ENCODE measurements at places on chromosomes 4 and X.

GRCh38 chrX:135521405-135522131, 1.1 kb downstream of the INTS6L start:
- peak; percentile 53 for DNase-seq

DNA sequence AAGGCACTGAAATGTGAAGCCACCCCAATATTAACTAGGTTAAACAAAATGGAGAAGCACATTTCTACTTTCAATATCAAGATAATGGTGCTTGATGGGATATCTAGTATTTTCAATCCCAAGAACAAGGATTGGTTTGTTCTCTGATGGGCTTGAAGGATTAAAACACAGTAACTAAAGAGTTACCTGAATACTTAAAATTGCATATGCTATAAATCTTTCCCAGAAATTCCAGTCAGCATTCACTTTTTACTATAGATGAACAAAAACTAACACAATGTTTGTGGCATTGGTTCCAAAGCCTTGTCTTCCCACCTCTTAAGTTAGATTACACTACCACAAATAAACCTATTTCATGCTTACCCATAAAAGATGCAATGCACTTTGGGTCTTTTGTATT, 3.9 kb upstream of the PCDH10 start:
- no peak for DNase-seq

DNA sequence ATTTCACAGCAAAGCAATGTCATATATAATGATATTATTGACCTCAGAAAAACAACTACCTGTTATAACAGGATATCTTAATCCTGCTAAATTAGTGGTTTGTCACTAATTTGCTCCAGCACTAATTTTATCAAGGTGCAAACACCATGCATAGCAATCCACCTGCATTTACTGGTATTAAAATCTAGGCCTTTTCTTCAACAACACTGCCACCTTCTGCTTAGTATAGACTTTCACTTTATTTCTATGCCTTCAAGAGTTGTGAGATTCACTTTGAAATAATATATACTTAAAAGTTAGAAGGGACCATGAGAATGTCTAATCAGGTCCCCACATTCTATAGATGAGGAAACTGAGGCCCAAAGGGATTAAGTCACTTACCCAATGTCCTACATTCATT, 82.1 kb upstream of the IQCM start:
- DNase-seq: no peak

- DNase-seq: no peak
Measured at GRCh38 chr4:42296196-42296595, 101.1 kb upstream of the SHISA3 start.

GRCh38 chrX:132819711-132820264, 138.6 kb downstream of the HS6ST2 start:
- DNase-seq: no peak

DNA sequence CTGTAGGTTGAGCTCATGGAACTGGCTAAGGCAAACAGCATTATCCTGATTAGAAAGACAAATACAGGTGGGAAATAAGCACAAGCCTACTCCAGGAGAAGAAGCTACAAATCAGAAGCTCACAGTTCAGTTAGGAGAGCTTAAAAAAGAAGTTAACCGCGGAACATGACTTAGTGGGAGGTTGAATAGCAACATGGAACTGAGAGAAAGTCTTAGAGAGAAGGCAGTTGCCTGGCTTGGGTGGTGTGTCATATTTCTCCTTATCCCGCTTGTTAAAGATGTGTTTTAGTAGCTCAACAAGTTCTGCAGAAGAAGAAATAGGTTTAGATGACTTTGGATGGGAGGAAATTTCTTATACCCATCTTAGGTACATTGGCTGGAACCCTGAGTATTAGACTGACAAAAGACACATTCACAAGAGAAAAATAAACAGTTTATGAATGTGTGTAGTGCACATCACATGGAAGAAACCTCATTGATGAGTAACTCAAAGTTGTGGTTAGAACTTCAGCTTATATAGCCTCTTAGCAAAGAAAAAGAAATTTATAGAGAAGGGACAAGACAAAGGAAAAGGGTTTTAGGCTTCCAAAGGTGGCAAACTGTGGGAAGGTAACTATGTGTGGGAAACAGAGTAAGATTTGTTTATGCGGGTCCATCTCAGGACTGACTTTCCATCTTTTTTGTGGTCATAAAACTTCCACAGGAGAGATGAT, 37.4 kb upstream of the RXFP1 start:
- no peak for DNase-seq

DNA sequence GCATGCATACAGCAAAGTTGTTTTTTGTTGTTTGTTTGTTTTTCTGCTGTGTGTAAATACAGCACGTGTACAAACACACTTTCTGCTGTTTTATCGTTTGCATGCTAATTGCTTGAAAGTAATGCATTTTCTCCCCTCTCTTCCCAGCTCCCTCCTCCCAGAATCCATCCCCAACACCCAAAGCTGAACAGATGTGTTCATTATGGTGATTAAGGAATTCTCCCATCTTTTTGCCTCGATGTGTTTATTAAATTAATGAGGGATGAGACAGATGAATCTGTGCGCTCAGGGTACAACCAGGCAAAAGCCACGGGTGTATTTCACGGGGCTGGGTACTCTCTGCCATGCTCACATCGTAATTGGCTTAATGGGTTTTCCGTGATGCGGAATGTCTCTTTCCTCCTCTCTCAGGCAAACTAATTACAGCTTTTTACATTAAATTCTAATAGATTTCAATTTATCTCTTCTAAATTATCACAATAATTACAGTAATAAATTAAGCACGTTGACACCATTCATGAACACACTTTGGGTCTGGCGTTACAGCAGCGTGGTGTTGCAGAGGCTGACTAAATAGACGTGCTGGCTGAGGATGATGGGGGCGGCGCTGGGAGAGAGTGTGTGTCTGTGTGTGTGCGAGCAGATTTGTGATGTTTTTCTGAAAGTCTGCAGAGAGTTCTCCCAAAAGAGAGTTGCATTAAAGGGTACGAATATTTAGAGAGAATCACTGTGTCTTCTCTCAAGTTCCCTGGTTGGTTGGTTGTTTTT, 117.7 kb downstream of the CRLF2 start:
- DNase-seq: no peak

DNA sequence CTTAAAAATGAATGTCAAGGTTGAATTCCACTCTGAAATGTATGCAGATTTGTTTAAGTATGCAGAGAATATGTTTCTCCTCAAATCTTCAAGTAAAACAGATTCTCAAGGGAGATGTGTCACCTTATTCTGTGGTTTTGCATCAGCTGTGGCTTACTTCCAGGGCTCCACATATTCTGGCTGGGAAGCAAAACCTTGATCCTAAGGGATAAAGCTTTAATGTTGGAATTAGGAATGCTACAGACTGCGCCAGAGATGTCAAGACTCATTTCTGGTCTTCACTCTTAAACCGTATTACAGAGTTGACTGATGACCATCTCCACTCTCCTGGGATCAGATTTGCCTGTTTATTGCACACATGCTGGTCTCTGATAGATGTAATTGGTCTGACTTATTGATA, 143.9 kb upstream of the DIPK2B start:
- DNase-seq: no peak

DNA sequence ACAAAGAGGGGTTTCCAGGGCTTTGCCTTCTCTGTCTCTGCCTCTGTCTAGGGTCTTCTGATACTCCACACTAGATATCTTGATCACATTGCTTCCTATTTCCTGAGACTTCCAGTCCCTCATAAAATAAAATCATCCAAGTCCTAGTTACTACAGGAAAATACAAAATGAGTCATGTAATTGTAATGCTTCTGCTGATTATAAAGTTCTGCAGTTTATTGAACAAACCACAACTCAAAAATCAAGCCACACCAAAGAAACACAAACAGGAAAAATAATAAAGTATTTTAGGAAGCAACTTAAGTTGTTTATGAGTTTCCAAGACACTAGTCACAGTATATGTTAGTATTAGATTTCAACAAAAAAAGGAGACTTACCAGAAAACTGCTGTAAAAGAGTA, 695.1 kb upstream of the GALNTL6 start:
- DNase-seq: no peak

DNA sequence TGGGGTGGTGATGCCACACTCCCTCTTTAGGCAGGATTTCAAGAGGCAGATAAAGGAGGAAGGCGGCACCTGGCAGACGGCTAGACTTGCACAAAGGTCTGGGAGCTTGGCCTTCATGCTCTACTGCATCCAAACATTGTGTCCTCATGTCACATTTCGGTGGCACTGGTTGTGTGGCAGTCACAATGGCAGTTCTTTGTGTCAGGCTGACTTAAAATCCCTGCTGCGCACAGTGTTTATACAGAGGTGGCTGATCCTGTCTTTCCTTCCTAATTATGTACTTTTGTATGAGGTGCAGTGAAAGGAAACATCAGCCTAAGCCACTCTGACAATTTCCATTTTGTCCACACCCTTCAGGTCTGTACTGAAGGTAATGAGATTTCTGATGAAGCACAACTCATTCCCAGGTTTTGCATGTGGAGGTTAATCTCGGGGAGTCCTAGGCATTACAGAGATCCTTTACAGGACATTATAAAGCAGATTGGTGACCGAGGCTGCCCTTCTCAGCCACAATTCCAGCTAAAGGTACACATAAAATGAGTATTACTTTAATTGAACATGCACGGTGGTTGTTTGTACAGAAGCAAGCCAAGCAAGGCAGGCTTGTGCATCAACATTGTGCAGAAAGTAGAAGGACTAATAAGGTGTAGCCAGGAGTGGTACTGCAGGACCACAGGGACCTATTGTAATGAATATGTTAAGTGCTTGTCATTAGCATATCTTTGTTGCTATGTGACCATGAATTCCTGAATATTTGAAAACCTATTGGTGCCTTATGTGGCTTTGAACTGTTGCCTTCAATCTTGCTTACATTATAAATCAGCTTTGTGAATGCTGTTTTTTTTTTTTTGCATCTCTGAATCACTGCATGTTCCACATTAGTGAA, 147.6 kb downstream of the STK32B start:
- DNase-seq: no peak

DNA sequence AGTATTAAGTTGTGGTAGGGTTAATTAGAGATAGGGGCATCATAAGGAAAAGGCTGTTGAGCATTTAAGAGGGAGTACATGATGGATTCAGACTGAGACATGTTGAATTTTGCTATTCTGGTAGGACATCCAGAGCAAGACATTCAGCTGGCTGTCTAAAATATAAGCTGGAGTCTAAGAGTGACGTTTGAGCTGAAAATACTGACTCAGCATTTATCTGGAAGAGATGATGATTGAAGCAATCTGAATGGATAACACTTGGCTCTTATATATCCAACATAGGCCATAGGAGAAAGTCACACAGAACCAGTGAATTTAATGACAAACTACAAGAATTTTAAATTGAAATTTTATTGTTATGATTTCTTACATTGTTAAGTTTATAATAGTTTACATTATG, 114.3 kb downstream of the CENPC start:
- no peak for DNase-seq

DNA sequence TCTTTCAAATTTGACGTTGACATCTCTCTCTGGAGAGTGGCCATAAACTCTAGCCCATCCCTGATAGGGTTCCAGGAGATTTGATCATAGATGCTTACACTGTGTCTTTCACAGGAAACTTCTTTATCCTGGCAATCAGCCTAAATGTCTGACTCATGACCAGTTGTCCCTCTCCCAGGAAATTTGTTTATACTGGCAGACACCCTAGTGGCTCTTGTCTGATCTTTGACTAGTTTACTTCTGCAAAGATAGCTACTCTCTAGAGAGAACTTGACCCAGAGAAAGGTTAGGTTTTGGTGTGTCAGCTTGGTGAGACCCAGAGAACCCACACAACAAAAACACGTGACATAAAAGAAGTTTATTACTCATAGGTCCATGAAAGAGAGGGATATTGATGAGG, 509.8 kb downstream of the CENPC start:
- DNase-seq: no peak

DNA sequence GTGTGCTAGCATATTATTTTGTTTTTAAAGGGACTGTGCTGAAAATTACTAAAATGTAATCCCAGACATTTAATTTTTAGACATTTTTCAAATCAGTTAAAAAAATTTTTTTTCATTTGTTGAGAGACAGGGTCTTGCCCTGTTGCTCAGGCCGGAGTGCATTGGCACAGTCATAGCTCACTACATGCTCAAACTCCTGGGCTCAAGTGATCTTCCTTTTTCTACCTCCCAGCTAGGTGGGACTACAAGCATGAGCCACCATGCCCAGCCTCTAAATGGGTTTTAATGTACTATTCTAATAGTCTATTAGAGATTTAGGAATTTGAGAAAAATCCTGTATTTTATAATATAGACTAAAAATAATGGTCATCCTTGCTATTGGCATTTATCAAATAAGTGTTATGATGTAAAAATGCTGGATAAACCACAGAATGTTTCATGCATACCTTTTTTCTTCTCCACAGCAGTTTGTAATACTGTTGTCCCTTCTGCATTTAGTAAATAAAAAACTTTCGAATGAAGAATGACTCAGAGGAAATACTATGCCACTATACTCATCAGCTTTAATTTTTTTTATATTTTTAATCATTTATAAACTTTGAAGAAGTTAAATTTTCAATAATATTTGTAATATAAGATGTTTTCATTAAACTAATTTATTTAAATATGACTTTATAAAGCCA, 29.9 kb downstream of the CPEB2 start:
- no peak for DNase-seq

DNA sequence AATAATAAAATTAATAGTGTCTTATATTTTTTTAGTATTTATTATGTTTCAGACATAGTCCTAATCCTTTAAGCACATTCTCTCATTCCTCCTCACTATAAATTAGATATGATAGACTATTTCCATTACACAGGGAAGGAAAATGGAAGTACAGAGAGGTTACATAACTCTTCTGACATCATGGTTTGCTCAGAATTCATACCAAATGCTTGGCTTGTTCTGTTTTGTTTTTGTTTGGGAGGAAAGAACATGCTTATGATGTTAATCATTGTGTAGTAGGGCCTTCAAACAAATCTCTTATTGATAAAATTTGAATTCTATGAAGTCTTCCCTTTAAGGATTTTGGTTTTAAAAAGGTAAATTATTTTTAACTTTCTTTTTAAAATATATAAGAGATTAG, 59.5 kb downstream of the RXFP1 start:
- no peak for DNase-seq

GRCh38 chr4:85370400-85371032, 104.4 kb upstream of the ARHGAP24 start:
- DNase-seq: no peak
